ENCODE measurements at places on chromosomes 3 and 15.

- no peak for DNase-seq
Observed at GRCh38 chr3:70728311-70728710, 415.9 kb upstream of the MDFIC2 start.

- DNase-seq, result no peak
Observed at GRCh38 chr3:98917608-98918007, 16.1 kb upstream of the DCBLD2 start.

- no peak for DNase-seq
Observed at GRCh38 chr3:42707620-42708355, 5.2 kb upstream of the HHATL start.

DNA sequence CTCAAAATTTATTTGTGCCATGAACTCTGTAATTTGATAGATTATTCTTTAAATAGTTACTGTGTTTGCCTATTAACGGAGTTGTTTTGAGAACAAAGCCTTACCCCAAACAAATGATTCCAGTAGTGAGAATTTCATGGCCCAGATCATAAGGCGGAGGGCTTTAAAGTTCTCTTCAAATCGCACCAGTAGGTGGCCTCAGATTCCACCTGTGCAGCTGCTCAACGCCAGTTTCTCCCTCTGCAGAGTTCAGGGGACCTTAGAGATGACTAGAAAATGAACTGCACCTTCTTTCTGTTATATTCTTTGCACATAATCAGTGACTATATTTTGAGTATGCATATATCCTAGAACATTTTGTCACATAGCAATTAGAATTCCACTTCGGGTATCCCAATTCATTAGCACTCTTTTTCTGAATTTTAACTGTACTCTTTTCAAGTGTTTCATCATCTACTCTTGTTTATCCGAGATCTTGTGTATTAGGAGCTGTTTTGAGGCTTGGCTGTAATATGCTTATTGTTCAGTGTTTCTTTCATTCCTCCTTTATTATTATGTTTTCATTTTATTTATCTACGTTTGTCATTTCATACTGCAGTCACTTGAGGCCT is 232.6 kb upstream of the CHRM5 start:
- DNase-seq, result peak; percentile 11

DNA sequence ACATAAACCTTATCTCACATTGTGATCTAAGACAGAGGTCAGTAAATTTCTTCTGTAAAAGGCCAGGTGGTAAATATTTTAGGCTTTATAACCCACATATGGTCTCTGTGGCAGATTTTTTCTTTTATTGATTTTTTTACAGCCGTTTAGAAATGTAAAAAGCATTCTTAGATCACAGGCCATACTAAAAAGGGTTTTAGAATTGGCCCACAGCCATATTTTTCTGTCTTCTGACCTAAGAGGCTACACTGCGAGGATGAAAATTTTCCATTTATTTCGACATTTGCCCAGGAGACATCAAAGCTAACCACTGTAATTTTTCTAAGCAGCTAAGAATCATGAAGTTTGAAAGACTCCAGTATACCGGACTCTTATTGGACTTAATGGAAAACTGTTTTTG is 377.2 kb upstream of the SGO1 start:
- no peak for DNase-seq

GRCh38 chr3:1380926-1381646 is 288.3 kb downstream of the CNTN6 start:
- DNase-seq, result peak; percentile 71

DNA sequence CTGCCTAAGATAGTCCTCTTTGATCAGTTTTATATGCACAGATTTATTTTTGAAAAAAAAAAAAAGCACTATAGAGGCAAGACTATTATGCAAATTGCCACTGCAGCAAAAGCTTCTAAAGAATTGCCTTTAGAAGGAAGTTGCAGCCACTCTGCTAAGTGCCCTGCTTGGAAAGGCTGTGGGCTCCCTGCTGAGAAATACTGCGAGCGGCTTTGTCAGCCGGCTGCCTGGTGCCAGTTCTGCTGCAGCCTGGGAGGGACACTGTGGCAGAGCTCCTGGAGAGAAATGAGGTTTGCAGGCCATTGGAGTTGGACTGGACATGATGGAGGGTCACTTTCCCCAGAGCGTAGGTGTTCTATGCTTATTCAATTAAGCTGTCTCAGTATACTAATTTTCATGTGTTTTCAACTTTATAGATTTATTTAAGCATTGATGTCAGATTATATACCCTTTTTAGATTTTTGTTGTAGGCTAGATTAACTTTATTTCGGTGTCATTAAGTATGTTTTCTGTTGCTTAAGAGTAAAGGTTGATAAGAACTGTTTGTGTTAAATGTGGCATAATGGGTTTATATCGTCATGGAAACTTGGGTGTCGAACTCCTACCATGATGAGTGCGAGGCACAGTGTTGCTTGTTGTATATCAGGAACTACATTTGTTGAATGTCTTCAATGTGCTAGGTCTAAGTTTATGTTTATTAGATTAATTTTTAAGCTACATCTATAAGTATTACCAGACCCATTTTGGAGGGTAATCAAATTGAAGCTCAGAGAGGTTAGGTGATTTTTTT is 6.6 kb downstream of the MAP2K5 start:
- no peak for DNase-seq

DNA sequence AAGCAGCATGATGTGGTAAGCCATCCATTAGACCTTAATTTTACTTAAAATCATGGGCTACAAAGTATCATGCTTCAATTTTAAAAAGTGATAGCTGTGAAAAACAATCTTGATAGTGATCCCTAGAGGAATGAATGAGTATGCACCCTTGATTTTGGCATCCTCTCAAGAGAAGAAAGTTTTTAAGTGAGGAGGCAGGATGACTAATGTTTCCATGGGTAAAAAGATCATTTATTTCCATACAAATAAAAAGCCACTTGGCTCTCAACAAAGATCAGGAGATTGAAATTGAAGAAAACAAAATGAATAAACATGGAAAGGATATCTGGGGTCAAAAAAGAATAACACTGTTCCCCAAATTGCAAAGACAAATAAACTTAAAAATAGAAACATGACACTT is 305.4 kb downstream of the MEX3B start:
- DNase-seq, result no peak

DNA sequence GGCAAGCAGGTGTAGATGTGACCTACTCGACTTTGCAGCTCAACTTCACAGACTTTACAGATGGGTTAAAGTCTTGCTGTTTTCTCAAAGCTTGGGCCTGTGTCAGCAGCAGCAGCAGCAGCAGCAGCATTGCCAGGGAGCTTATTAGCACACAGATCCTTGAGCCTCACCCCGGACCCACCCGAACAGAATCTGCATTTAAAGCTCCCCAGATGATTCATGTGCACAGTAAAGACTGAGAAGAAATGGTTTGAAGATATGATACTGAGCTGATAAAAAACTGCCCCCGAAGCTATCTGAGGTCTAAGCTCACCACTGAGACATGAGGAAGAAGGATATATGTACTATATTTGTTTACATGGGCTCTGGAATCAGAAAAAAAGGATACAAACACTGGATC is 231.7 kb downstream of the ARPP21 start:
- no peak for DNase-seq

DNA sequence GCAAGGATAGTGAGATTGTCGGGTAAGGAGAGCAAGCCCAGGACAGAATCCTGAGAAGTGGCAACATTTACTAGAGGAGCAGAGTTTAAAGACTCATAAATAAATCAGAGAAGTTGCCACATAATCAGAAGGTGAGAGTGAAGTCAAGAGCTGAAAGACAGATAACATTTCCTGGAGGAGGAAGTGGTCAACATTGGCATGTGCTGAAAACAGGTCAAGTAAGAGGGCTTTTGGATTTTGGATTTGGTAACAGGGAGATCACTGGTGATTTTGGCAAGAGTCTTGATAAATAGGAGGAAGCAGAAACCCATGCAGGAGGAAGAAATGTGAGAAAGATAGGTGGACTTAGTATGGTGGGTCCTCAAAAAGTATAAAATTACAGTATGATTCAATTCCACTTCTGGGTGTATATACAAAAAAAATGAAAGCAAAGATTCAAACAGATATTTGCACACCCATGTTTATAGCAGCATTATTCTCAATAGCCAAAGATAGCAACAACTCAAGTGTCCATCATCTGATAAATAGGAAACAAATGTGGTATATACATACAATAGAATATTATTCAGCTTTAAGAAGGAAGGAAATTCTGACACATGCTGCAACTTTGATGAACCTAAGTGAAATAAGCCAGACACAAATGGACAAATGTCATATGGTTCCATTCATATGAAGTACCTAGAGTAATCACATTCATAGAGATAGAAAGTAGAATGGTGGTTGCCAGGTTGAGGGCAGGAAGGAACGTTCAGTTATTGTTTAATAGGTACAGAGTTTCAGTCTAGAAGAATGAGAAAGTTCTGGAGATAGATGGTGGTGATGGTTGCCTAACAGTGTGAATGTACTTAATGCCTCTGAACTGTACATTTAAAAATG is 27.3 kb upstream of the MBNL1 start:
- DNase-seq, result no peak

DNA sequence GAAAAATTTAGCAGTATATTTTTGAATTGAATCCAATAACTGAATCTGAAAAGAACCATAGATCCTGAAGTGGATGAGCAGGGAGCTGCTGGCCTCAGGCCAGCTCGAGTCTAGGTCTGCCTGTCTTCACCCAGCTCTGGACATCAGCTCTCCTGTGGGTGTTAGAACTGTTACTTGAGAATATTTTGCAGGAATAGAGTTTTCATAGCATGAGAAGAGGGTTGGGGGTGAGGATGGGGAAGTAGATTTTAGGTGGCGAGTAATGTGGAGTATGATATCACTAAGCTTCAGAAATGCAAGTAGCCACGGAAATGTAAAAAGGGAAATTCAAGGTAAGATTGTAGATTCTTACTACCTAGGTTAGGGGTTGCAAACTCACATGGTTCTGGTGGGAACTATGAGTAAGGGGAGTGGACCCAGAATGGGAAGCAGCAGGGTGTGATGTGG is 6.2 kb downstream of the RAB8B start:
- DNase-seq, result peak; percentile 14

GRCh38 chr15:64703632-64703959 is 71.8 kb downstream of the RBPMS2 start:
- DNase-seq, result no peak

DNA sequence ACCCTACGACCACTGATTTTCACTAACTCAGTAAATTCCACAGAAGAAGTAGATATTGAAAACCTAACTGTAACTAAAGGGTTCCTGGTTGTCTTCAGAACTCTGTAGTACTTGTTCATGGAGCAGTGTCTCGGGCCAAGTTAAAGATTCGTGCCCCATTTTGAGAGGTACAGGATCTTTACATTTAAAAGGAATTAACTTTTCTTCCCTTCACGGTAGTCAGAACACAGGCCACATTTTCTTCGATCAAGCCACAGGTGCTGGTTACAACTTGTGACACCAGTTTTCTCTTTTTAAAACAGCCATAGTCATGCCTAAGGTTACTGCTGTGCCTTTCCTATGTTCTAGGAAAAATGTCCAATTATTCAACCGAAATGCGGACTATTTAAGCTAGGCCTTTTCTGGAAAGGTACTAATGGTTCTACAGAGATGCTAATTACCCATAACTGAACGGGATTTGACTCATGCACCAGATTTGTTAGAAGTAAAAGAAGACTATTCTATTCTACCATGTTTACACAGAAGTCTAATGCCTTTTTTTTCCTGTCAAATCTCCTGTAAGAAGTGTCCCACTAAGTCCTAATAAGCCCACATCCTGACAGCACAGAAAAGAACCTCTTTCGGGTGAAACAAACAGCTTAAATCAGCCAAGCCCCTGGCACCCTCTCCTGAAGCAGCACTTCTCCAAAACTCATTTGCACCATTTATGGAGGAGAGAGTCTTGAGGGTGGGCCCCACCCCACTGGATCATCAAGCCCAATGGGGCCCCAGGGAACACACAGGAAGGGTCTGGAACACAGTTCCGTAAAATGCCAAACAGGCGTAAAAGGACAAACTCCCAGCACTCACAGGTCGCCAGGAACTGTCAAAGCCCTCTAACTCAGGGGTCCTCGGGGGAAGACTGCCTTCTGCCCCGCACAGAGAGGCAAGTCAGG is 1.9 kb downstream of the LRIG1 start:
- no peak for DNase-seq

- peak; percentile 11 for DNase-seq
Observed at GRCh38 chr3:150545419-150546225, 674 bp downstream of the SERP1 start.

DNA sequence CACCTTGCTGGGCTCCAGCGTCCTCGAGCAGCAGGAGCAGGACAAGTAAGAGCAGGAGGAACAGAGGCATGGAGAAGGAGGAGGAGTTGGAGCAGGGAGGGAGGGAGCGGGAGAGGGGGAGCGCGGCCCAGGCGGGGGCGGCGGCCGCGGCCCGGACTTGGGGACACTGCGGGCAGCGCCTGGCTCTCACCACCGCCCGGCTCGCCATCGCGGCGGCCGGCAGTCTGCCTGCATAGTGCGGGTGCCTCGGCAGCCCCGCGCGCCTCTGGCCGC is 440 bp downstream of the DCBLD2 start:
- DNase-seq, result peak; percentile 48

- no peak for DNase-seq
Observed at GRCh38 chr3:32872487-32873382, 54.9 kb downstream of the TRIM71 start.

GRCh38 chr15:55993804-55994560 is 570 bp upstream of the NEDD4 start:
- DNase-seq, result peak; percentile 62

GRCh38 chr15:57146506-57147201 is 228.2 kb downstream of the TCF12 start:
- DNase-seq, result peak; percentile 74

GRCh38 chr3:21962456-21962855 is 211.4 kb upstream of the ZNF385D start:
- no peak for DNase-seq

DNA sequence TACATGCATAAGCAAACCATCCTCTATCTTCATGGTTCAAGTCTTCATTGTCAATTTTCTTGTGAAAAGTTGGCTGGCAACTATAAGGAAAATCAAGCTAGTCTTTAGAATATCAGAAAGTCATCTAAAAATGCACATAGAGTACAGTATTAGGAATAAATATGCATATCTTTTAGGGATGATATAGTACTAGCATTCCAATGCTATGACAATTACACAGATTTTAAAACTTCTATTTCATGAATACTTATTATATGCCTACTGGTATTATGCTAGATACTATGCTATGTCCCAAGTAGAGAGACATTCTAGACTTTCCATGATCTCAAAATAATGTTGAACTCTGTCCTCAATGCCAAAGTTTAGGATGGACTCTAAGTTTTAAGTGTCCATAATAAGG is 81.3 kb upstream of the NAALADL2 start:
- DNase-seq, result no peak

DNA sequence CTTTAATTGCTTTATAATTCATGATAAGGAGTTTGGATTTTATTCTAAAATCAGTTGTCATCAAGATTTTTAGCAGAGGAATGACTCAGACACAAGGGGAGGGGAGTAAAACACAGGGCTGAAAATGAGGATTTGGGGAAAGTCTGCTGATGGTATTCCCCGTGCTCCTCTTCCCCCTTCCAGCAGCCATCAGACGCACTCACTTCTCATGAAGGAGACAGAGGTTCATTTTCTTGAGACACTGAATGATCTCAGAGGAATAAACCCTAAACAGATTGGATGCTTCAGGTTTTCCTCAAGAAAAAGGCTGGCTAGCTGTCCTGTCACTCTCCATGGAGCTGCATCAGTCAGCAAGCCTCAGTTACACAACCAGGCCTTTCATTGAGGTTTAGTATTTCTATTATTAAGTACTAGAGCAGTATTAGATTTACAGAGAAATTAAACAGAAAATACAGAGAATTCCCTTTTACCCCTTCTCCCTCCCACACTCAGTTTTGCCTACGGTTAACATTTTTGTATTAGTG is 166.4 kb downstream of the C3orf70 start:
- no peak for DNase-seq

Data from Kasumi-1 (cell line).